ENCODE measurements at places on chromosomes 2 and 18.

DNA sequence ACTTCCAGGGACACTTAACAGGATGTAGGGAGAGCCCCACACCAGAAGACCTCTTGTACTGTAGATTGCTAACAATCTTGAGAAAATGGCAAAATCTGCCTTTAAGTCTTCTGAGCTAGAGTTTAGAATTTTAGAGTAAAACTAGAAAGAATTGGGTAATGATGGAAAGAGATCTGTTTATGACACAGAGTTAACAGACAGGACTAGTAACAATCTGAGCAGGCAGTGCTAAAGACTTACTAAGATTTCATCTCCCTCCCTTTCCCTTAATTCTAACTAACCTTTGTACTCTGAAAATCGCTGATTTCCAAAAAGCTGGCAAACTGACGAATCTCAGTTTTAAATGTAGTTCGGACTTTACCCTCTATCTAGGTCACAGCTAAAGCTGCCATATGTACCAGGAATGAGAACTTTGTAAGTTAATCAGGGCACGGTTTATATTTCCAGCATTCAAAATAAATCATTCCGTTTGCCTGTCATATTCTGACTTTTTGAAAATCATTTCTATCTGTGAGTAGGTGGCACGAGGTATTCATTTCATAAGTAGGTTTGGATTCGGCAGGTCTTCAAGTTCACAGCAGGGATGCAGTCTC lies 256.5 kb upstream of the EPAS1 start:
- DNase-seq = no peak

- DNase-seq = no peak
These were observed 616.6 kb downstream of the ZEB2 start for GRCh38 chr2:143903172-143903856.

DNA sequence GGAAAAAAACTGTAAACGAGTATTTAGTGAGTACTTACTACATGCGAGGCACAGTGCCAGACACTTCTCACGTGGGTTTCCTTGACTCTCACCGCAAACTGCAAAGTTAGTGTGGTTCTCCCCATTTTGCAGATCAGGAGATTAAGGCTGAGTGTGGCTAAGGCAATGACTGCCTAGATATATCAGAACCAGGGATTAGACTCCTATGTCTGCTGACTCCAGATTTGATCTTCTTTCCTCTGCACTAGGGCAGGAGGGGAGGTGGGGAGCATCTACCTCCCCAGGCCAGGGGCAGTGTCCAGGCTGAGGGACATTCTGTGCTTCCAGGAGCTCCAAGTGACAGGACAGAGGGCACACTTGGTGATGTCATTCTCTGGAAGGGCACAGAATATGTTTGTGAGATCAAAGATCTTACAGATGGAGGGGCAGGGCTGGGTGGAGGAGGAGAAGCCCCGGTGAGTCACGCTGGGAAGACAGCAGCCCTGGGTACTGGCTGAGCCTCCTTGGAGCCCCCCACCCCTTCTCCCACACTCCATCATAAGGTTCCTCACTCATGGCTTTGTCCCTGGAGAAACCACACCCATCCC lies 92.4 kb downstream of the RHOB start:
- DNase-seq = no peak

DNA sequence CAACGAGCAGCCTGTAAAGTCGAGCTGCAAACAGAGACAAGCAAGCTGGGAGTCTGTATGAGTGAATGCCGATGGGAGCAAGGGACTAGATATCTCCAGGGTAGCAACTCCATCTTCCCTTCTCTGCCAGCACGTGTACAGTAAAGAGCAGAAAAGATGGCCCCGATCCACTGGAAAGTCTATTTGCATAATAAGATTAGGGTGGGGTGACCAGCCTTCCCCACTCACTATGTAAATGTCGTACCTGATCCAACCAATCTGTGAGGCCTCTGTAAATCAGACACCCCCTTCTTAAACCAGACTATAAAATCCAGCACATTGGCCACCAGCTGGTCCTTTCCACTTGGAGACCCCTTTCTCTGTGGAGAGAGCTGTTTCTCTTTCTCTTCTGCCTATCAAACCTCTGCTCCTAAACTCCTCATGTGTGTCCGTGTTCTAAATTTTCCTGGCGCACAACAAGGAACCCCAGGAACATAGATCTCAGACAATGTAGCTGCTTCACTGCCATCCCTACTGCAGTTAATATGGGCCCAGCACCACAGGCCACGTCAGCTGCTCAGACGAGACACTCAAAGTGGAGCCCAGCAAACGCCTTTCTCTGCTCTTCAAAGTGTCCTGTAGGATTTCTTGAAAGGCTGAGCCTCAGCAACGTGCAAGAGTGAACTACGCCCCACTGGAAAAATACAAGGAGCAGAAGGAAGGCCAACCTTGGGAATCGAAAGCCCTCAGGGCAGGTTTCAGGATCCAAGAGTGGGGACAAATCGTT lies 26.1 kb downstream of the DIPK1C start:
- no peak for DNase-seq

- DNase-seq = no peak
These were observed 37.9 kb downstream of the CDH20 start for GRCh38 chr18:61371111-61371510.

Data from stimulated activated CD8-positive, alpha-beta memory T cell treated with anti-CD3 and anti-CD28 coated beads, Interleukin-7, amount 100 ng/mL, for 1 hour (primary cell).